Brain microvascular endothelial cell (primary cell): ENCODE measurements at places on chromosomes 16 and 17.

DNA sequence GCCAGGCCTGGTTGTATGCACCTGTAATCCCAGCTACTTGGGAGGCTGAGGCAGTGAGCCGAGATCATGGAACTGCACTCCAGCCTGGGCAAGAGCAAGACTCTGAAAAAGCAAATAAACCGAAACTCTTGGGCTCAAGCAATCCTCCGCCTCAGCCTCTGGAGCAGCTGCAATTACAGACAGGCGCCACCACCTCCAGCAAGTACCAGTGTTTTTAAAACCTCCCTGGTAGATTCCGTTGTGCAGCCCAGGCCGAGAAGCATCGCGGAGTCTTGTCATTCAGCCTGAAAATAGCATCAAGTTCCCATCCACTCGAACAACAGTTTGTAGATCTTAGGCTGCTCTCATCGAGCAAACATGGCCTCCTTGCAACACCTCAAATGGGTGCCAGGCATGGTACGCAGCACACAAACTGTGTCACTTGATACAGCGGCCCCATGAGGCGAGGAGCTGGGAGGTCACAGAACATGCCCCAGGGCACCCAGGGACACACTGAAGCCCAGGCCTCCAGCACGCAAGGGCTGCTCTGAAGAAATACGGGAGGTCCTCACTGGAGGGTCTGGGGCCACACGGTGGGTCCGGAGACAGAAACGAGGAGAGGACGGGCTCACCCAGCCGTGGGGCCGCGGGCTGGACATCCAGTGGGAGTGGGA is 18.1 kb downstream of the TMC6 start:
- DNase-seq: no peak

DNA sequence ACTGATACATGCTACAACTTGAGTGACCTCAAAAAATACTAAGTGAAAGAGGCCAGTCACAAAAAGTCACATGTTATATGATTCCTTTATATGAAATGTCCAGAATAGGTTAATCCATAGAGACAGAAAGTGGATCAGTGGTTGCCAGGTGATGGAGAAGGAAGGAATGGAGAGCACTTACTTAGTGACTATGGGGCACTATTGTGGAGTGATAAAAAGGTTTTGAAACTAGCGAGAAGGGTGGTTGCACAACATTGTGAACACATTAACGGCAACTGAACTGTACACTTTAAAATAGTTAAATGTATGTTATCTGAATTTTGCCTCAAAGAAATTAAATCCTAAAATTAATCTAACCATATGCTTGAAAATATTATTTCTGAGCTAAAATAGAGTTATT is 25.9 kb downstream of the AMFR start:
- DNase-seq: no peak

DNA sequence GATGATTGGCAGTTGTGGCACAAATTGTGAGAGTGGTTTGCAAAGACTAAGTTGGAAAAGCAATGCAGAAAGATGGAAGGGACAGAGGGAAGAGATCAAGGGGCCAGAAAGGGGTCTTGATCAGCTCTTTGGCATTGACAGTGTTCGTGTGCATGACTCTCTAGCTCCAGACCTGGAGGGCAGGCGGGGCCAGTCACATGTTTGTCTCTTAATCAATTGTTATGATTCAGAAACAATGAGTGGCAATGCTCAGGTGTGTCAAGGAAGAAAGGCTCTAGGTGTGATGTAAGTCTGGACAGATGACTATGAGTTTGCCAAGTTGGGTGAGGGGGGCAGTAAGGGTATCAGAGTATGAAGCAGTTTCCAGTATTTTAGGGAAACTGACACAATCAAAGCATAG is 32.1 kb downstream of the WSB1 start:
- no peak for DNase-seq

DNA sequence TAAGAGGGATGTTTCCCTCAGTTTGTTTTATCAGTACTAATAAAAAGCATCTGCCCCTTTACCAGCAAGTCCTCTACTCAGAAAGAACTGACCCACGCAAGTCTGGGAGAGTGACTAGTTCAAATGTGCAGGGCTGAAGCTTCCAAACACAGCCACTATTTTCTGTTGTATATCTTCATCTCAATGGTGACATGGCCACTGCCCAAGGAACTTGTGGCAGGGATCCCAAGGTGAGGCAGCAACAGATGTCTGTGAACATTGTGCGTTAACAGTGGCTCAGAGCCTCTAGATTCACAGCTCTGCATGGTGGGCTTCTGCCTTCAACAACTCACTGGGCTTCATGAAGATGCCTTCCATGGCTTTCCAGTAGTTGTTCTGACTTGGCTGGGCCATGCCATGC is 3.7 kb upstream of the BLTP2 start:
- no peak for DNase-seq

DNA sequence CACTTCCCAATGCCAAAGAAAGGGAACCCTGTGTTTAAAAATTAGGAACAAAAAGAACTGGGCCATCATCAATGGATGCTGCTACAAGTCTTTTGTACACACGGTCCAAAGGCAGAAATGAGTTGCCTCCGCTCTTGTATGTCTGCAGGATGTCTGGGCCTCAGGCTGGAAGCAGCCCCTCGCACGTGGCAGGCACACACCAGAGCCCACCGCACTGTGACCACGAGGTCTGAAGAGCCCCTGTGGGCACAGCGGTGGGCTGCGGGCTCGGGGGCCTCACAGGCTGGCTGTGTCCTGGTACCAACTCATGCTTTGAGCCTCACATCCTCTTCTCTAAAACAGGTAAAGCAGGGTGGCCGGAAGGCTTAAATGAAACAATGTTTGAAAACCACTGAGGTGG is 309.3 kb downstream of the C16orf95 start:
- no peak for DNase-seq
